ENCODE measurements at places on chromosomes 2 and 18.

DNA sequence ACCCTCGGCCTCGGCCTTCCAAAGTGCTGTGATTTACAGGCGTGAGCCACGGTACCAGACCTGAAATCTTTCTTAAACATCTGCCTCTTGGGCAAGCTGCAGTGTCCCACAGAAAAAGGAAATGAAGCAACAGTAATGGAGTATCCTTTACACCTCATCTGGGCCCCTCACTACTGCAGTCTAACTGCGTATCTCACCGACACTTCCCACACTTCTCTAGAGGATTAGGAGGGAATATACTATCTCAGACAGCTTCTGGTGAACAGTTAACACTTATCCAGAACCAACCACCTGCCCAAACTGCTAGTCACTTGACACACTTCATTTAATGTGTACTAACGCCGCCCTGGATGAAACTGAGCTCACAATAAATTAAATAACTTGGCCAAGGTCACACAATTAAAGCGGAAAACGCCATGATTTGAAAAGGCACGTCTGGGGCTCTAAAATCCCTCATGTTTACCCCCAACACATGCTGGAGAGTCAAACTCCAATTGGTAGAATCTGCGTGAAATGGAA is 993 bp downstream of the COX7A2L start:
- peak; percentile 88 for DNase-seq

- peak; percentile 97 for DNase-seq
These were observed 41.7 kb downstream of the MYOM1 start for GRCh38 chr18:3177902-3178687.

DNA sequence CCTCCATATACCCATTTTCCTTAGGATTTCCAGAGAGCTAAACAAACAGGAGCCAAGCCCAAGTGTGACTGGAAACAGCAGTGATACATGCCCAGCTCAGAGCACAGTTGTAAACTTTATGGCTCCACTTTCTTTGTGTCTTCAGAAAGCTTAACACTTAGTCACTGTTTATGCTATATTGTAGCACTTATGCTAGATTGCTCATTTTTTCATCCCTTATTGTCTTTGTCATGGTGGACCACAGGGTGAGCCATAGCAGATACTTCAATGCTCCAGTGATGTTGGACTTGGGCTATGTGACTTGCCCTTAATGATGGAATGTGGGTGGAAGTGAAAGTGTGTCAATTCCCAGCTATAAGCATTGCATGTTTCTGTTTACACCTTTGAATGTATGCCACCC is 401.6 kb downstream of the METTL4 start:
- no peak for DNase-seq

GRCh38 chr2:10419553-10420257 is 28.4 kb downstream of the ODC1 start:
- DNase-seq = no peak

GRCh38 chr2:181393472-181393871 is 63.7 kb upstream of the ITGA4 start:
- DNase-seq = peak; percentile 77

DNA sequence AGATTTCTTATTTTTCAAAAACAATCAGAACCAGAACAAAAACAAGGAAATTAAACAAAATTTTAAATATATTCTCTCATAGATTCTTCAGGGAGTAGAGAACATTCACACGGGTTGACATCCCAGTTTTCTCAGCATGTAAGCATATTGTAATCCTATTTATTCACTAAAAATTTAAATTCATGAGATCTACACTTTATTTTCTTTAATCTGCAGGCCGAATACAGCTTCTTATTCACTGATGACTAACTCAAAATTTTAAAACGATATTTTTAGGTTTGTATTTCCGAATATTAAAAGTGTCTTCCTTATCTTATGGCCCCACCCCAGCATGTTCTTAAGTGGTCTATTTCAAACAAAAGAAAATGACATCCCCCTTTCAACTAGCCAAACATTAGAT is 262.4 kb downstream of the MEIS1 start:
- no peak for DNase-seq

- peak; percentile 5 for DNase-seq
These were observed 377.7 kb upstream of the ST6GAL2 start for GRCh38 chr2:107263628-107264027.

DNA sequence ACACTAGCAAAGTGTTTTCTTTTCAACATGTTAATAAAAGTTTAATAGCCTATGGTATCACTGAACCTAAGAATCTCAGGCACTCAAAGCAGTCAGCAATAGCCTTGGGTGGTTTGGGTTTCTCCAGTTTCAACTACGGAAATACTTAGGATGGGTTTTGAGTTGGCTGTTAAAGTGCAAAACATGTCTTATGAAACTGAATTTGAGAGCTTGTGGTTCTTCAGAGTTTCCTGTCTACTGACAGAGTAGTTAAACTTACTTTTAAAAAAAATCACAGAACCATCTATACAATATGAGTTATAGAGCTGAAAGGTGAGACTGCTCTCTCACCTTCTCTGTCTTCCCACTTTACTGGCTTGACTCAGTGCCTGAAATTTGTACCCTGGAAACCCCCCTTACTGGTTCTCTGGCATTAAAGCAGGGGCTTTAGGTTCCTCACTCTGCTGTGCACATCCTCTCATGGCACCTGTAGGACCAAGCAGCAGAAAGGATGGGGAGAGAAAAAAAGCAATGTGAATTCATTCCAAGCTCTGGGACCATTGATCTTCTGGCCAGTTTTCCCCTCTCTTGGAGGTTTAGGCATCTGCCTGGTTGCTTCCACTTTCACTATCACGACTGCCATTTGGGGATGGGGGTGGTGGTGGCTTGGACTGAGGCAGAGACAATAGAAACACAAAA is 18.1 kb downstream of the CCDC141 start:
- no peak for DNase-seq

All from KBM-7 (cell line).